Osteoblast (primary cell): ENCODE measurements at places on chromosomes 1 and 21. TPM values are rescaled to one million over a fixed set of nuclear protein-coding genes. Genes with fewer than 3 reads are reported as not detected.

FCRL4 gene
- not detected in 2 replicates for total RNA-seq

PAQR7 gene
- total RNA-seq, result 9.8 and 11.2 TPM in 2 replicates

PLA2G5 gene
- total RNA-seq, result 1.8 and 2.9 TPM in 2 replicates

GUCA2B gene
- total RNA-seq, result not detected in 2 replicates

WNT2B gene
- total RNA-seq, result 1.5 and 2.2 TPM in 2 replicates

PCNX2 gene
- 56.8 and 68.4 TPM in 2 replicates for total RNA-seq

CCDC24 gene
- total RNA-seq, result 2.4 and 2.9 TPM in 2 replicates

SUSD4 gene
- 0.29 TPM in 1 of 2 replicates, not detected in the other for total RNA-seq

OR2L2 gene
- under 0.01 TPM in 2 replicates for total RNA-seq

LRRC7 gene
- under 0.01 TPM in 1 of 2 replicates, not detected in the other for total RNA-seq

KANK4 gene
- under 0.01 TPM in 2 replicates for total RNA-seq

LCE2C gene
- total RNA-seq, result not detected in 2 replicates

KRTAP12-4 gene
- total RNA-seq, result not detected in 2 replicates

LCE6A gene
- not detected in 2 replicates for total RNA-seq

TMEM201 gene
- total RNA-seq, result 5.9 and 6.2 TPM in 2 replicates

LYPLA2 gene
- total RNA-seq, result 28.3 and 36.9 TPM in 2 replicates

HJV gene
- total RNA-seq, result not detected in 2 replicates

CASQ1 gene
- total RNA-seq, result 0.29 and 0.36 TPM in 2 replicates
